ENCODE measurements at places on chromosomes 7 and 10.
A peak's percentile ranks its signal among the peaks of the same experiment; 100 is the strongest.

DNA sequence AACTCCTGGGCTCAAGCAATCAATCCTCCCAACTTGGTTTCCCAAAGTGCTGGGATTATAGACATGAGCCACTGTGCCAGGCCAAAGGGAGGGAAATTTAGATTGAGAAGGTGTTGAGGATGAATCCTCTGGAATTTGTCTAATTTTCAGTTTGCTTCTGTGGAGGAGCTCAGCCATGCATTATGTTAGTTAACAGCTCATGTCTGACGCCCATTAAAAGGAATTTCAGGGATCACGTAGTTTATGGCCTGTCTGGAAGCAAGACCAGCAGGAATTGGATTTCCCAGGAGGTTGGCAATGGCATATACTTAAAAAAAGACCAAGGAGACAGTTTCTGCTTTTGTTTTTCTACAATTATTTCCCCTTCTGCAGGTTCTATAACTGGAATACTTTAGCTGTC lies 165.7 kb downstream of the OTUD1 start:
- DNase-seq: no peak

DNA sequence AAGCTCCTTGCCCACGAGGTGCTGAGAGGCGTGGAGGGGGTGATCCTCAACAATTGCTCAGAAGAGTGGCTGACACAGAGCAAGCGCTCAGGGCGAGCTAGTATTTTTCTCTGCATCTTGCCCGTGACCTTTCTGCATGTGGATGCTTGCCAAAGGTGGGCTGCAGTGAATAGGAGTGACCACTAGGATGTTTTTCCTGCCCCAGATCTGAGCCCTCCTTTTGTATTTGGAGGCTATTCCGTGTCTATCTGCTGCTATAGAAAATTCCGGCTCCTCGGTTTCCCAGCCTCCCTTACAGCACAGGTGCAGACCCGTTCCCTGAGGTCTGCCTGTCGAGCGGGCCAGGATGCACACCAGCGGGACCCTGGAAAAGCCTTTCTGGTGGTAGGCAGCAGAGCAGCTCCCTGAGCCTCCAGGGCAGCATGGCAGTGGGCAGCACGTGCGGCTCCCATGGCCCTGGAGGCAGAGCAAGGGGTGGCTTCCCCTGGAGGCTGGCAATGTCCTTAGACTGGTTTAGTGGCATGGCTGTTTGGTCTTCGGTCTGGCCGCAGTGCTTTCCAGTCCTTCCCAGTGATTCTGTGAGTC lies 145.1 kb upstream of the PCBD1 start:
- DNase-seq: no peak

- DNase-seq: peak; percentile 50
Measured at GRCh38 chr10:85995791-85996190, 370.8 kb downstream of the GRID1 start.

- no peak for DNase-seq
Measured at GRCh38 chr7:78768859-78769258, 684.6 kb downstream of the MAGI2 start.

DNA sequence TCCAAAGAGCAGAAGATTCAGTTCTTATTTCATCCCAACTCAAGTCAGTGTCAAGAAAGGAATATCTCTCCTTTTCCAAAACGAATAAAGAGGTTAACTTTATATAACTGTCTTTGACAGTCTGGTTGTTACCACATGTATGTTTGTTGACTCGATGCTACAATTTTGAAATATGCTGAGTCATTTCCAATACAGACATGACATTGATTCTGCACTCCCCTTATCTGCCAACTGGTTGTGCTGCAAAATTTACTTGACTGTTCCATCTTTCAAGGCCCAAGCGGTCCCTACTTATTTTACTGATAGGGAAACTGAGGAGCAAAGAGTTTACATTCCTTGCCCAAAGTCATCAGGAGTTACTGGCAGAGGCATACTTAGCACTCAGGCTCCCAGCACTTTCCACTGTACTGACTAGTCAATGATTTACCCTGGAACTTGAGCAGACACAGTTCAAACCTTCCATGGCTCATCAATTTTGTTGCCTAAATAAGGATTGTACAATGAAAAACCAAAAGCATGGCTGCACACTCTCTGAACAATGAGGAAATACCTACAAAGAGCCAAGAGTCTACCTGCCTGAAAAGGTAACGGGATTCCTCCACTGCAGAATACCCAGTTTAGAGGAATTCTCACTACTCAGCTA lies 52.8 kb downstream of the ABLIM1 start:
- DNase-seq: no peak

DNA sequence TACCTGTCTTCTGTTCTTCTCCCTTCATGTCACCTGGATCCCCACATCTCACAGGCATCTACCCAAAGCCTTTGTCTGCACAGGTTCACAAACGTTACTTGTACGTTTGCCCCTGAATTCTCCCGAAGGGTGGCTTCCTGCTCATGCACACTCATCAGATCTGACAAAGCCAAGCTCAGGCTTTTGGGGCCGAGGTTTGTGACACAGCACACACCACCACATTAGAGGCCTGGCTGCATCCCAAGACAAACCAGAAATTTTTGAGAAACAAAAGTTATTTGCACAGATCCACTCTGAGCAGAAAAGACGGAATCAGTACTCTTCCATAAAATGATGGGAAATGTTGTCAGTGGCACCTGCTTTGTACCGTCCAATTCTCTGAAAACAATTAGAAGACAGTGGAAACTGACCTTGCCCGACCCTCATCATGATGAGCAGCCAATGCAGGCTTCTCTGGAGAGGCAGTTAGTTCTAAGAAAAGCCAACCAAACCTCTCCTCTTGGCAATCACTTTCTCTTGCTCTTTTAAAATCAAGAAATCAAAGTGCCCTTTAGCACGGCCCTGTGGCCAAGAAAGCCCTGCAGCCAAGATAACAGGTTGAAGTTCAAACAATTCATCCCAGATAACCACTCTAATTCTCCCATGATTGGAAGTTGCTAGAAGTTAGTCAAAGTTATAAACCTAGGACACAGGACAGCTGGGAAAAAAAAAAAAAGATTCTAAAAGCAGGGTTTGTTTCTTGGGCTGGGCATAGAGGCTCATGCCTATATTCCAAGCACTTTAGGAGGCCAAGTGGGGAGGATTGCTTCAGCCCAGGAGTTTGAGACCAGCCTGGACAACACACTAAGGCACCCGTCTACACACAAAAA lies 13.6 kb upstream of the SVIL start:
- peak; percentile 56 for DNase-seq

- DNase-seq: no peak
Measured at GRCh38 chr7:153158149-153158548, 398.6 kb downstream of the ACTR3B start.

DNA sequence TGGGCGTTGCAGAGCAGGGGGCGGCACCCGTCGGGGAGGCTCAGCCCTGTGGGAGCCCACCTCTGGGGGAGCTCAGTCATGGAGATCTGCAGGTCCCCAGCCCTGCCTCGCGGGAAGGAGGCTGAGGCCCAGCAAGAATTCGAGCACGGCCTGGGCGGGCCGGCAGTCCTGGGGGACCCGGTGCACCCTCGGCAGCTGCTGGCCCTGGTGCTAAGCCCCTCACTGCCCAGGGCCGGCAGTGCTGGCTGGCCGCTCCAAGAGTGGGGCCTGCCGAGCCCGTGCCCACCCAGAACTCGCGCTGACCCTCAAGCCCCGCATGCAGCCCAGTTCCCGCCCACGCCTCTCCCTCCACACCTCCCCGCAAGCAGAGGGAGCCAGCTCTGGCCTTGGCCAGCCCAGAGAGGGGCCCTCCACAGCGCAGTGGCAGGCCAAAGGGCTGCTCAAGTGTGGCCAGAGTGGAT lies 76.2 kb downstream of the TMEM26 start:
- no peak for DNase-seq

GRCh38 chr10:122484276-122485060 lies 23.1 kb downstream of the HTRA1 start:
- no peak for DNase-seq

DNA sequence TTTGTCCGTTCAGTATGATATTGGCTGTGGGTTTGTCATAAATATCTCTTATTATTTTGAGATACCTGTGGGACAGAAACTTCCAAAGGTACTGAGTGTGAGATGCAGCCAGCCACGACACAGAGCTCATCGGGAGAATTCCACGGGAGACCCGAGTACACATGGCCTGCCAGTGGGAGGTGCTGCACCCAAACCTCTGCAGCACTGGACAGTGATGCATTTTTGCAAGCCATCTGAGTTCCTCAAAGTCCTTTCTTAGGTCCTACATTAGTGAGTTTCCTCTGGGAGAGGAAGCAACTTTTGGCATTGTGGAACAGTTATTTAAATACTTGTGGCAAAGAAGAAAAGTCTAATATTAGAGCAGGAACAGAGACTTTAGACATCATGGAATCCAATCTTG lies 77.5 kb downstream of the ARID5B start:
- no peak for DNase-seq

DNA sequence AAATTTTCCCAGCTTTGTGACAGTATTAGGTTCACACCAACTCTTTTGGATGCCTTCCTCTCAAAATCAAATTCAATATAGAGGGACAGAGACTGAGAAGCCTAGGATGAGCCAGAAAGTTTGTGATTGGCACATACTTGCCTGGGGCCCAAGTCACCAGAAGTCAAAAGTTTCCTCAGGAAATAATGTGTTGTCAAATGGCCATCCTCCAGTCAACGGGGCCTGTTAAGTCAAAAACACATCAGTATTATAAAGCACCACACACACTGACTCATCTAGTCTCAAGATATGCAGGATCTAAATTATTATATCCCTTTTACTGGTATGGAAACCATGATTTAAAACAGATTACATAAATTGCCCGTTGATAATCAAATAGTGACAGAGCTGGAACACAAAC lies 158.1 kb downstream of the AHR start:
- no peak for DNase-seq

DNA sequence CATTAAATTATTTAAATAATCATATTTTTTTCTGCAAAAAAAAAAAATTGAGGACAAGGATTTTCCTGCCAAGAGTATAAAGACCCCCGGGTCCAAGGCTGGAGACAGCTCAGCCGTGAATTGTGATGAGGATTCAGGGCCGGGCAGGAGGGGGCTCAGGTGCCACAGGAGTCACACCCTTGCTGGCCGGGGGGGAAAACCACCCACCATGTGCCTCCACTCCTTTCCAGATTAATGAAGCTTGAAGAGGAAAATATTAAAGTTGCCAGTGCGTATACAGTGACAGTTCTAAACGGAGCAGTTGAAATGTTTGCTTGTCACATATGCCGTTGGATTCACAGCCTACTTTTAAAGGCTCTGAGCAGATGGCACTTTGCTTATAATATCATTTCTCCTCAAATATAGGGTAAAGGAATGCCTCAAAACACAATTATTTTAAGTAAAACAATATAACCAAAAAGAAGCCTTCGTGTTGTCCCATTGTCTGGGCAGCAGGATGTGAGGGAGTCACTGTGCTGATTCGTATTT lies 49.6 kb downstream of the ADARB2 start:
- DNase-seq: no peak

DNA sequence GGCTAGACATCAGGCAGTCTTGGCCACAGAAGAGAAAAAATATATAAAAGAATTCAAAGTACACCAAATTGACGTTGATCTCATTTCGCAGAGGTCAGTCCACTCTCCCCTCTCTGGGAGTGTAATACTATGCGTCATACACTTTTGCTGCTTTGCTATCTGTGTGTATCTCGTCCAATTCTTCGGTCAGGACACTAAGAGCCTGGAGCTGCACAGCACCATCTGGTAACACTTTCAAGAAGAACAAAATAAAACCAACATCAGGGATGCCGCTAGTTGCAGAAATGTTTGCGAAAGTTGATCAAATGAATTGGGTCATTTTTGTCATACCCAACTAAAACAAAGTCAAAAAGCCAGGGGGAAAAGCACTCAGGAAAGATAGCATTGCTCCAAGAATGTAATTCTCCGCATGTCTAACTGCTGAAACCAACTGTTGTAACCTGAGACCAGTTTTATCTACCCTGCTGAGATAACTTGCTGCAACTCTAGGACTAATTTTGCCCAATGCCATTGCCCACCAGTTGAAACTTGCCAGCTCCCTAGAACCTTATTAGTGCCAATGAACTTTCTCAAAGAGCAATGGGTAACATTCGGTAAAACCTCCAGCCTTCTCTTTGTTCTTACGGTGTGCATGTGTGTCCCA lies 23.0 kb downstream of the TMEM176A start:
- DNase-seq: no peak

DNA sequence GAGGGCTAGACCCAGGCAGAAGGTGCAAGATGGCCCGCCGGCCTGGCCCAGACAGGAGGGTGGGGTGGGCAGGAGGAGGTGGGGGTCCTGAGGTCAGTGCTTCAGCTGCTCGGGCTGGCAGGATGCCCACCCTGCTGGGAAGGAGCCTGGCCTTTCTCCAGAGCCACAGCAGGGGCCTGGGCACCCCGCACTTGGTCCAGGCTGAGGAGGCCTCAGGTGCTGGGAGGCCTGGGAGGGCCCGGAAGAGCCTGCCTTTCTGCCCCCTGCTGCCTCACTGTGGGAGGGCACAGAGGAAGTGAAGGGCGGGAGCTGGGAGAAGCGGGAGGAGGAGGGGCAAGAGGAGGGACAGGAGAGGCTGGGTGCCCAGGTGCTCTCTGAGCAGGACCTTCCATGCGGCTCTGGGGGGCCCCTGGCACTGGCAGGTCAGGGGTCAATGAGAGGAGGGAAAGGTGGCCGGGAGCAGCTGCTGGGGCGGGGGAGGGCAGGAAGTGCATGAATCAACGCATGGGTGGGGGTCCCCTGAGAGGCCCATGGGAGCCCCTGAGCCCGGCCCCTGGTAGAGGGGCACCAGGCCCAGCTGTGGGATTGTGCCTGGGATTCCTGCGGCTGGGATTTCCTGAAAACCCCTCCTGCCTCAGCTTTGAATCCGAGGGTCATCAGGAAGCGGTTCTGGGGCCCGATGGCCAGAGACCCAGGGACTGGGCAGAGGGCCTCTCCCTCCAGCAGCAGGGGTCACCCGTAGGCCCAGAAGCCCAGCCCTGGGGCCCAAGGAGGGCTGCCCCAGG lies 49.9 kb downstream of the PWWP2B start:
- peak; percentile 90 for DNase-seq

- no peak for DNase-seq
Measured at GRCh38 chr7:121739465-121739864, 133.5 kb upstream of the PTPRZ1 start.

GRCh38 chr7:44858161-44858560 lies 10.3 kb upstream of the H2AZ2 start:
- no peak for DNase-seq

- peak; percentile 11 for DNase-seq
Measured at GRCh38 chr10:16816171-16816570, 1.1 kb downstream of the RSU1 start.

DNA sequence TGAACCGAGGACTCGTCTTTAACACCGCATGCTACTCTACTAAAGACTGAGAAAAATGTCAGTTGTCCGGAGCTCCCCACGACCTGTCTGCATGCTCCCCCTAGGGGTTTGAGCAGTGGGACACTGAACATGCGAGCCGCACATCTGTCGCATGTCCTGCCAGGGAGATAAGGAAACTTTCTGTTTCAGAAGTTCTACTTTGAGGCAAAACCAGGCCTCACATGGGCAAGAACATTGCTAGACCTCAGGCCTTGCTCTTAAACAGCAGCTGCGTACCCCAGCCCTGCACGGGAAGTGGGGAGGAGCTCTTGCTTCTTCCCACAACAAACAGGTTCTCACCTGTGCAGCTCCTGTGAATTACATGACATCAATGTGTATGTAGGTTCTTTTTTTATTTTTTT lies 30.3 kb upstream of the HERPUD2 start:
- DNase-seq: peak; percentile 63
